ENCODE measurements at places on chromosomes 5 and 9.

DNA sequence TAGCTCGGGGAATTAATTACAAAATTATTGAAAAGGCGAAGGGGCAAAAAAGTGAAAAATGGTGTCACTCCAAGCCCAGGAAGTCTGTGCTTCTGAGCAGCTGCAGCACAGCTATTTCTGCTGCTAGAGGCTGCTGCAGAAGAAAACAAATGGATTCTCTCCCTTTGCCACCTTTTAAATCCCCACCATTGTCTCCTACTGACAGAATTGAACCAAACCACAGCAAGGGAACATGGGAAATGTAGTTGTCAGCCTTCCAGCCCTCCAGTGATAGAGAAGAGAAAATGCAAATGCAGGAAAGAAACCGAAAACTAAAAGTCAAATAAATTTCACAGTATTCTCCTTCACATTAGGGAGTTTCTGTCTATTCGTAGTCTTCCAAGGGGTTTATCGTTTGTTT lies 33.4 kb upstream of the CDC42SE2 start:
- no peak for DNase-seq

DNA sequence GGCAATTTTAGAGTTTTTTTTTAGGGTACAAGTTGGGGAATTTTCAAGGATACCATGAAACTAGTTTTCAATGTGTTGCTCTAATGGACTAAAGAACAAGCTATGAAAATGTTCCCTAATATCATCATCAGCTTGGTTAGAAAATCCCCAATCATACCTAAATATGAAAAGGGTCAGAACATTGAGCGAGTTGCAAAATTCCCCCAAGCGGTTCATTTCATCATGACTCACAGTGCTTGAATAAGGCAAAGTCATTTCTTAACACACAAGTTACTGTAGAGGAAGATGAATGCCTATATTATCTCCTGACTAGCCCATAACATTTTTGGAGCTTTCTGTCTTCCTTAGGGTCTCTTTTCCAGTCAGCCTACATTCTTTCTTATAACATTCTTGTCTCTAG lies 62.7 kb downstream of the ST8SIA4 start:
- DNase-seq = no peak

- DNase-seq = no peak
Observed at GRCh38 chr9:124403246-124403645, 12.0 kb downstream of the PSMB7 start.

DNA sequence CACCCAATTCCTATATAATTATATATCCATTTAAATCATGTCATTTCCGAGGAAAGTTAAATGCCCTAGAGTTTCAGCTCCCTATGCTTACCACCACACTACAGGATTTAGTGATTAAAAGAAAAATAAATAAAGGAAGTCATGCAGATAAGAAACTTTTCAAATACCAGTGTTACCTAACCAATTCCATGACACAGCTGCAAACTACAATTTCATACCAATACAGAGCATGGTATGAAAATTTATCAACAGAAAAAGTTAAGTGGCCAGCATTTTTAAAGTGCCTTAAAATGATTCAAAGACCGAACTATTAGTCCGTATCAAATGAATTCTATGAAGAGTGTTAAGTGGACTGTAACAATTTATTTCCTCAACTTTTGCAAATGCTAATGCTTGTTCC lies 35.9 kb downstream of the CEP120 start:
- DNase-seq = no peak

- DNase-seq = no peak
Observed at GRCh38 chr5:68839019-68839552, 254.7 kb upstream of the SLC30A5 start.

Data from NCI-H187 (cell line).